NCI-H524 treated with DMSO at 0.1 percent for 48 hours (cell line): ENCODE measurements at places on chromosomes 16 and 17.

GRCh38 chr17:12098568-12098967 lies 77.9 kb downstream of the MAP2K4 start:
- no peak for DNase-seq

GRCh38 chr16:26149364-26150190 lies 457.8 kb downstream of the HS3ST4 start:
- DNase-seq = no peak

DNA sequence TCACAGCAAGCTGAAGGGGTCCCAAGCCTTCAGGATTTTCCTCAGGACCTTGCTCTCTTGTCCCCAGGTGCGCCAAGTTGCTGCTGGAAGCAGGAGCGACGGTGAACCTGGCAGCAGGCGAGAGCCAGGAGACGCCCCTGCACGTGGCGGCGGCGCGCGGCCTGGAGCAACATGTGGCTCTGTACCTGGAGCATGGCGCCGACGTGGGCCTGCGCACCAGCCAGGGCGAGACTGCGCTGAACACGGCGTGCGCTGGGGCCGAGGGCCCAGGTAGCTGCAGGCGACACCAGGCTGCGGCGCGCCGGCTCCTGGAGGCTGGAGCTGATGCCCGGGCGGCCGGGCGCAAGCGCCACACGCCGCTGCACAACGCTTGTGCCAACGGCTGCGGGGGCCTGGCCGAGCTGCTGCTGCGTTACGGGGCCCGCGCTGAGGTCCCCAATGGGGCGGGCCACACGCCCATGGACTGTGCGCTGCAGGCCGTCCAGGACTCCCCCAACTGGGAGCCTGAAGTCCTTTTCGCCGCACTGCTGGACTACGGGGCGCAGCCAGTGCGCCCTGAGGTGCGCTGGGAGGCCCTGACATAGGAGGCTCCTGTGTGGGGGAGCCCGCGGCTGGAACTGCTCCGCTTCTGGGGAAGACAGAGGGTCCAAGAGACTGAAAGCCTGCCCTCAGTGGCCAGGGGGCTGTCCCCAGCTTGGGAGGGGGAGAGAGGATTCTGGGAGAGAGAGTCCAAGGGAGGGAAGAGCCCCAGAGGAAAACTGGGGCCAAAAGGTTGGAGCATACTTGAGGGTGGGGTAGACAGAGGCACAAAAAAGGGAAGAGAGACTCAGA lies 6.4 kb downstream of the ASB16 start:
- DNase-seq = no peak

DNA sequence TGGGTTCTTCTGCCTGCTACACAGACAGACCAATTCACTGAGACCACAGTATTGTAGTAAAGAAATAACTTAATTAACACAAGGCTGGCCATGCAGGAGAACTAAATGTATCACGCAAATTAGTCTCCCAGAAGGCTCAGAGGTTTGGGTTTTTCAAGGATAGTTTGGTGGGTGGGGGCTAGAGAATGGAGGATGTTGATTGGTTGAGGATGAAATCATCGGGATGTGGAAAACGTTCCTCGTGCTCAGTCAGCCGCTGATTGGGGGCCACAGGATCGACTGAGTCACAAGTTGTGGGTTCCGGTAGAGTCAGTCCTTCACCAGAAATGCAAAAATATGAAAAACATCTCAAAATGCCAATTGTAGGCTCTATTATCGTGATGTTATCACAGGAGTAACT lies 18.7 kb downstream of the RHOT1 start:
- no peak for DNase-seq

DNA sequence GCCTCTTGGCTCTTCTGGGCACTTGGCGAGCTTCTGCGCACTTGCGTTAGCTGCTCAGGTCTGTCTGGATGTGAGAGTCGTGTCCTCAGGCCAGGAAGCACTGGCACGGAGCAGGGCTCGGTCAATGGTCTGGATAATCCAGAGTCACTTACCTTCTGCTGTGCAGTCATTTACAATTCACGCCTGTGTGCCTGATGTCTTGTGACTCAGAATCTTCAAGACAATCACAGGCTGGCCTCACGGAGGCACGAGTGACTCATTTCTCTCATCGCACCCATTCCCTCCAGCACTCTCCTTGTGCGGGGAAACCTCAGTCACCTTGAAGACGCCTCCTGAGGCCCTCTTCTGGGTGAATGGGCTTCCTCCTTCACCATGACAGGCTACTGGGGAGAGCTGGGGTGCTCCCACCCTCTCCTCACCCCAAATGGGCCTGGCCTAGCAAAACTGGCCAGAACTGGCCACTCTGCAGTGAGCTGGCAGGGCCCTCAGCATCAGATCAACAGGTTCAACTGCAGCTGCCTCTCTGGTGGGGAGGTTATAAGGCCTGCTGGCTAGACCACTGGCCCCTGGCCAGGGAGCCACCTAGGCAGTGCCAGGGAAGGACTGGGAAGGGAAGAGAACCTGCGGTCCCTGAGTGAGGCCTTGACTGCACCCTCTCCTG lies 1.9 kb upstream of the CAPN15 start:
- DNase-seq = no peak

GRCh38 chr17:69434164-69434579 lies 19.7 kb downstream of the MAP2K6 start:
- no peak for DNase-seq

DNA sequence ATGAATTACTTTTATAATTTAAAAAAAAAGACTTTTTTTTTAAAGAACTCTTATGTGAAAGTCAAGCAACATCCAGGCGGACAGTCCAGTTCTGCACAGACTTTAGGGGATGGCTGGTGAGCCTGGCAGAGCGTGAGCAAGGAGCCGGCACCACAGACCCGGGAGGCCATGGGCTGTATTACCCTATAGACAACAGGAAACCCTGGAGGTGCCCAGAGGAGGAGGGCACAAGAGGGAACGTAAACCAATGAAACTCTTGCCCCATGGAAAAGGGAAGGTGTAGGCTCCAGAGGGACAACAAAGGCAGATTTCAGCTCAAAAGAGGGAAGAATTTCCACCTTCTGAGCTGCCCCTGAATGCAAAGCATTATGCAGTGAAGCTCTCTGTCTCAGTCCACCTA lies 25.5 kb upstream of the RPH3AL start:
- no peak for DNase-seq

GRCh38 chr16:87076331-87076949 lies 240.8 kb downstream of the C16orf95 start:
- no peak for DNase-seq

DNA sequence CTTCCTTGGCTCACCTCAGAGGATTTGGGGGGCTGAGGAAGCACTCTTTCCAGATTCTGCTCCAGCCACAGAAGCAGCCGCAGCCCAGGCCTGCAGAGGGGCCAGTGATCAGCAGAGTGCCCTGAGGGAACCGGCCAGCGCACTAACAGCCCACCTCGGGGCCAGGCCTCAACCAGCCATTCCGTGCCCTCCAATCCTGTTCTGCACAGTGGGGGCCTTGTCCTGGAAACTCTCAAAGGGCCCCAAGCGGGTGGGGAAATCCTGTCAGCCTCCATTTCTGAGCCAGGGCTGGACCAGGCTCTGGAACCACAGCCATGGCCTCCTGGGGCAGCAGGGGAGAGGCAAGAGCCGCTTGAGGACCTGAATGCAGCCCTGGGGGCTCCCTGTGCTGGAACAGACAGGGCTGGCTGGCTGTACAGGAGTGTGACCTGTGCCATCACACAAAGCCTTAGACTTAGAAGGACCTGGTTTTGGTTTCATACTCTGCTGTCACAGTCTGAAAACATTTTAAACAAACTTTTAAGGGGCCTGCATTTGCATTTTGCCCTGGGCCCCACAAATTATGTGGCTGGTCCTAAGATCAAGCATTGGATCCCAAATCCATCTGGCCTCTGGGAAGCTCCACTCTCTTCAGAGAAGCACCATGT lies 10.0 kb downstream of the CNGB1 start:
- DNase-seq = no peak

- DNase-seq = no peak
Observed at GRCh38 chr16:2799205-2799858, 1.1 kb downstream of the PRSS41 start.

- no peak for DNase-seq
Observed at GRCh38 chr16:72936408-72936807, 111.5 kb downstream of the ZFHX3 start.

GRCh38 chr16:47045459-47045858 lies 72.0 kb upstream of the DNAJA2 start:
- no peak for DNase-seq

DNA sequence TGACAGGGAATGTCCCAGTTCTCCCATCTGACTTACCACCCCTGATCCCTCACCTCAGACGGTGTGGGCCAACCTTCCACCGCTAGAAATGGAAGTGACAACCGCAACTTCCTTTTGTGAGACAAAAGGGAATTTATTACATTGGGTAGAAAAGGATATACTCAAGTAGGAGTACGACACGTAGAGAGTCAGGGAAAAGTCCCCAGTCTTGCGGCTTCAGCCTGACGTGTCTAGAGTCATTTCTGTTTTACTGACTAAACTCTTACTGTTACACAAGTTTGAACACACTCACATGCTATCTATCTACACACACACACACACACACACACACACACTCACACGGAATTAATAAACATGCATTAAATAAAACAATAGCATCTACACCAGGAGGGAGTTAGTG lies 178.9 kb downstream of the COPRS start:
- DNase-seq = no peak

DNA sequence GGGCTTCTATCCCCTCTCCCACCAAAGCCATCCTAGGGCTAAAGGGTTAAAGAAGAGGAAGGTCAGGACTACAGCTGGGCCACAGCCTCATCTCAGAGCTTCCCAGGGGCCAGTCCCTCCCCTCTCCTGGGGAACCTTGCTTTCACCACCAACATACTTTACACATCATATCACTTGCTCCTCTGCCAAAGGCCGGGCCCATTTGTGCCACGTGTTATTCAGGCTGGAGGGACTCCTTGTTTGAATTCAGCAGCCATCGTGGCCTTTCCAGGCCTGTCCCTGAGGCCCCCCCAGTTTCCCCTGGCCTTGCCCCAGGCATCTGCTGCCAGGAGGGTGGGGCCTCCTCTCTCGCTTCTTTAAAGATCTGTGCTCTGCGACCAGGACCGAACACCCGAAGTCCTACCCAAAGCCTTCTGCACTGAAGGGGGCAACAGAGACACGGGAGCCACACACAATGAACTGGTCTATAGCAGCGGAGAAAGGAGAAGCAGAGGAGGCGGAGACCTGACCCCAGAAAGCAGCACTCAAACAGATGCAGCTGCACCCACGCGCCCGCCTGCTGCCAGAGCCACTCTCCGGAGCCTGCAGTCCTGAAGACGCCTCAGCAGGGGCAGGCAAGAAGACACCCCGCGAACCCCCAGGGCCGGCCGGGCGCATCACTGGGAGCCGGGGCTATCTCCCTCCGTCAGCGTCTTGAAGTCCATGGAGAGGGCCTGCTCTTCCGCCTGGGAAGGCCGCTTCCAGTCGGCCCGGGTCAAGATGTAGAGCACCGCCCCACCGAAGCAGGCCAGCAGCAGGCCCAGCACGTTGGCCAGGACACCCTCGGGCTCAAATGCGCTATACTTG lies 12.1 kb downstream of the CYB561 start:
- DNase-seq = no peak

DNA sequence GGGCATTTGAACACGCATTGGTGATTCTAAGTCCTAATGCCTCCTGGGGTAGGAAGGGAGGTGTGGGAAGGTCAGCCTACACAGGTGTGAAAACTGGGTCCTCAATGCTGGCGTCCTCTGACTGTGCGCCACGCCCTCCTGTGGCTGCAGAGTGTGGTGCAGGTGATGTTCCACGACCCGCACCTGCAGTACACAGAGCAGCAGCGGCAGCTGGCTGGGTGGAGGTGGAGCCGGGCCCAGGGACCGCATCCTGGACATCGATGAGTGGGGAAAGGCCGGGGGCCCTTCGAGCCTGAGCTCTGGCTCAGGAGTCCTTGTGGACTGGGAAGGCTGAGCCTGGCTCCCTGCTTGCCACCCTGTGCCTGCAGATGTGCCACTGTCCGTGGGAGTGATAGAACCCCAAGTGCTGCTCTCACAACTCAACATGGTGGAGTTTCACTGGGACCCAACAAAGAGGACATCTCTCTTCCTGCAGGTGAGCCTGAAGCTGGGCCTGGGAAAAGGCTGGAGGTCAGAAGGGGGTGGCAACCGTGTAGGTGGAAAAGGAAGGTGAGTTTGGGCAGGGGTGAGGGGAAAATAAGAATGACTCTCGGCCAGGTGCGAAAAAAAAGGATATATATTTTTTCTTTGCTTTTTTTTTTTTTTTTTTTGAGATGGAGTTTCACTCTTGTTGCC lies 14.0 kb upstream of the STAC2 start:
- peak; percentile 9 for DNase-seq
